ENCODE measurements at places on chromosomes 5 and 9.

DNA sequence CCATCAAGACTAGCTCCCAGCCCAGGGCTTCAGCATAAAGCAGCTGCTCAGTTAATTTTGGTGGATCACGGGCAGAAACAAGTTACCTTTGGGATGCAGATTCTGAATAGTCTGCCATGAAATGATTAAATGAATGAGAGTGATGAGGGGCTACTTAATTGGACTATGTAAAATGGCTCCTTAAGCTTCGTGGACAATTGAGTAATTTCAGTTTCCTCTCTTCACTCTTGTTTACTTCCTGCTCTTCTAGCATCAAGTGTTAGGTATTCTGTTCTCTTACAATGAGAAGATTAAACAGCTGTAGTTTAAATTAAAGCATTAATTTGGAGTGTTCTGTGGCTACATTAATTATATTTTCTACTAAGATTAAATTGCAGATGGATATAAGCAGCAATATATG is 28.1 kb downstream of the PIK3R1 start:
- DNase-seq: no peak

DNA sequence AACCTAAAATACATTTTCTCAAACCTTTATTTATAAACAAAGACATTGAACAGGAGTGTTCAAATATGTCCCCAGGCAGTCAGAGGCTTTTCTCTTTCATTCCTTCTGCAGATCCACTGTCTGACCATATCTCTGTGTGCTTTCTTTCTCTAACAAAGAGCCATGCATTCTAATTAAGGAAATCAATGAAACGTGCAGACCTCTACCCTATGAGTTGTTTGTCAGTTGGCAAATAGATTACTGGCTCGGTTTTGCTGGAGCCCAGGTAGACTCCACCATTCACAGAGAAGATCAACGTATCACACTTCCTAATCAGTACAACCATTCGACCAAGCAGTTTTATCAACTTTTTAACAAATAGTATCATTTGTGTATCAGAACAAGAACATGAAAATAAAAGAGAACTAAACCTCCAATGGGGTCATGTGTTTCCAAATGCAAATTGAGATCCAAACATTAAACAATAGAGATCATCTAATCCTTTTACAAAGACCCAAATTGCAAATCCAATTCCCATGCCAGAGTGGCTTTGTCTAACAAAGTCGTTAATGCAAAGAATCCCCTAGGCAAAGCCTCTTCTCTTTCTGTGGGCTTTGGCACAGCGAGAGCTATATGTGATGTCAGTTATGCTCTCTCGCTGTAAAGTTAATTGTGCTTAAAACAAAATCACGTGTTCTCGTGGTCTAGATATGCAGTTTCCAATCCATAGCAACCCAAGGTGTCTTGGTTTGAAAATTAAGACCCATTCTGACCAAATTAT is 16.8 kb downstream of the KLF4 start:
- DNase-seq: no peak

DNA sequence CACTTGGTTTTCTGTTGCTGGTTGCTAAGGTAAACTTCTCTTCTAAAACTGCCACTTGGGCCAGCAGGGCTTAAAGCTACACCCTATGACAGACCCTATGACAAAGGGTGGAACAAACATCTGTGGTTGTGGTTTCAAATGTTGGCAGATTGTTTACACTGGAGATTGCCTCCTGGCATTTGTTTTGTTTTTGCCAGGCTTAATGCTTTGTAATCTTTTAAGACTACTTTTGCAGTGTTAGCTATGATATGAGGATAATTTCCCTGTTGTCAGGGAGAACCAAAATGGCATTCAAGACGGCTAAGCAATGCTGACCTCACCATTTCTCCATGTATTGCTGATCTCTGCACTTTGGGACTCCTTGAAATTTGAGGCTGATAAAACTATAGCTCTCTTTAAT is 50.3 kb downstream of the MAMDC2 start:
- no peak for DNase-seq

DNA sequence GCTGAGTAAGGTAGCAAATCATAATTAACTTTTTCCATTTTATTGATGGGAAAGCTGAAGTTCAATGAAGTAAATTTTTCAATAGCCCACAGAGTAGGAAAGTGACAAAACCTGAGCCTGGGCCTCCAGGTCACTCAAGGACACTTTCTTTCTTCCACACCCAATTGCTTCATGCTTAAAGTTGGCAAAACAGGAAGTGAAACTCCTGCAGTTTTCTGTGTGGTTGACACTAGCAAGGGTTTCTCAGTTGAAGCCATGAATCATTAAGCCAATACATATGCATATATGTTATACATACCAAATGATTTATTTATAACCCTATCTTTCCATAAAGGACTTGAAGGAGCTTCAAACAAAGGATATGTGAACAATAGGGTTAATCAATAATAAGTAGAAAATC is 13.9 kb downstream of the TLR4 start:
- no peak for DNase-seq

DNA sequence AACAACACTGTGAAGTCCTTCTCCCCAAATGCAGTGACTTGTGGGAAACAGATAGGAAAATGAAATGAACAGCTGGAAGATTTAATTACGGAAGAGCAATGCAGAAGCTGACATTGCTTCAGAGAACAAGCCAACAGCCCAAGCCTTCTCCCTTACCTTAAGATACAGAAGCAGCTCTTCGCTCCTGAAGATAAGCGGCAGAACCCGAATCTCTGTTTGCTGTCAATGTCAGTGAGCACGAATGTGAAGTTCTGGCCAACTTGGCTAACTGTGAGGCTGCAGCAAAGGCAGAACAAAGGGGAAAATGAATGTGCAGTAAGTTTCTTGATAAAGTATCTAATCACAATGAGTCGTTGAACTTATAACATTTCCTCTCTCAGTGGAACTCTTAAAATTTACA is 172.4 kb downstream of the DENND1A start:
- no peak for DNase-seq

- no peak for DNase-seq
Measured at GRCh38 chr5:132274050-132274792, 16.7 kb downstream of the PDLIM4 start.

DNA sequence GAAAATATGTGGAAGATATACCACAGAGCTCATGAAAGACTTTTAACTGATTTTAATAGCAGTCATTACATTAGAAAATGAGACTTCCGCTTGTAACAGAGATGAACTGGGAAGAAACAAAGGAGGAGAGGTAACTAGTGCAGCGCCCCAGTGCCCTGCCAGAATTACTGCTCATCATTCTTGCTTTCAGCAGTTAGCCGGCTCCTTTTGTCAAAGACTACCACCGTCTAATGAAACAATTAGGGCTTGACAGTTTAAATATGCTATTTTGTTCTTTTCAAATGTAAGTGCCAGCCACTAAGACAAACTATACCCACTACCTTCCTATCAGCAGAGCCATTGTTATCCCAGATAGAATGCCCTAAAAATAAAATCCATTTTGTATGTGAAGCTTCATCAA is 328.4 kb downstream of the EFNA5 start:
- no peak for DNase-seq

GRCh38 chr9:81694541-81694940 is 5.2 kb upstream of the TLE1 start:
- DNase-seq: no peak

DNA sequence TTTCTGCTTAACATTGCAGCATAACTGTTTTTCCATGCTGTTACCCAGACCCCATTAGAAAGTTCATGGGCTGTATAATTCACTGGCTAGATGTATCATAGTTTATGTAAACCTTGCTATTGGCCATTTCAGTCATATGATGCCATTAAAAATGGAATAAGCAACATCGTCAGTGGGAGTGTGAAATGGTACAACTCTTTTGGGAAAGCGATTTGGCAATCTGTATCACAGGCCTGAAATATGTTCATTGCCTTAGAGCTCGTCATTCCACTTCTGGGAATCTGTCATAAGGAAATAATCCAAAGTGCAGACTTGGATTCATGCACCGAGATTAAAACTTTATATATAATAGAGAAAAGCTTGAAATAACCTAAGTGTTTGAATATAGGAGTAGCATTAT is 77.9 kb upstream of the KLF4 start:
- DNase-seq: no peak

GRCh38 chr5:37988454-37989046 is 148.7 kb upstream of the GDNF start:
- DNase-seq: no peak

DNA sequence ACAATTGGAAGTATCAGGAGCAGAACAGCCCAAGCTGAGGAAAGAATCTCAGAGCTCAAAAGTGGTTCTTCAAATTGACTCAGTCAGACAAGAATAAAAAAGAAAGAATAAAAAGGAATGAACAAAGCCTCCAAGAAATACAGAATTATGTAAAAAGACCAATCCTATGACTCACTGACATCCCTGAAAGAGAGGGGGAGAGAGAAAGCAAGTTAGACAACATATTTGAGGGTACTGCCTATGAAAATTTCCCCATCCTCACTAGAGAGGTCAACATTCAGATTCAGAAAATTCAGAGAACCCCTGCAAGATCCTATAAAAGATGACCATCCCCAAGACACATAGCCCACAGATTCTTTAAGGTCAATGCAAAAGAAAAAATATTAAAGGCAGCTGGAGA is 173.2 kb downstream of the ALDH1A1 start:
- DNase-seq: no peak

GRCh38 chr5:69416699-69417098 is 1.8 kb downstream of the MARVELD2 start:
- DNase-seq: no peak

DNA sequence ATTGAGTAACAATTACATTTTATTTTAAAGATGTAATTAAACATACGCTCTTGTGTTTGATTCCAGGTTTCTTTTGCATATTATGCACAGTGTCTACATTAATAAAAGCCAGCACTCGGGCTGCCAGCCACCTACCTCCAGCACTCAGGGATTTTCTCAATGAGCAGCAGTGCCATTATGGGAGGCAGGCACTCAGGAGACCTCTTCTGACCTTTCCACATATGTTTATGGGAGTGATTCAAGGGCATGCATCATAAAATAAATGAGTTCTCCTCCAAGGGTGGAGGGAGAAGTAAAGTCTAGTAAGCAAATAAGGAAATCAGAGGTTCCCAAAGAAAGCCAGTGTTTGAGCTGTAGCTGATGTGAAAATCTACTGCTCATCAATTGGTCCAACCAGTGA is 119.8 kb upstream of the IRX2 start:
- no peak for DNase-seq

DNA sequence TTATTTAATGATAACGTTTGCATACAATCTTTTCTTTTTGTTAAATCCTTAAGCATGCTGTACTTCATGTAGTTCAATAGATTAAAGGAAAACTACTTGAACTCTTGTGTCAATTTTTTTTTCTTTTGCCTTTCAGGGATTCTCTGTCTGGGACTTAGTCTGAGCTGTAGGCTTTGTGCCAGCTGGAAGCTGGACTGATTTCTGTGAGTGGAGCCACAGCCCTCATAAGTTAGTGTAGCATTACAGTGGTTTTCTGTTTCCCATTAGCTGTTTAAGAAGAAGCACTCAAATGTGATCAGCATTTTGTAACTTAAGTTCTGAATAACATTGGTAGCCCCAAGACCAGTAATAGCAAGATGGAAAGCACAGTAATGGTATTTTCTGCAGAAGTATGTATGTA is 330.6 kb upstream of the MEF2C start:
- DNase-seq: no peak

GRCh38 chr5:72474046-72474500 is 33.1 kb downstream of the ZNF366 start:
- DNase-seq: no peak

- DNase-seq: no peak
Measured at GRCh38 chr9:69798744-69799143, 21.9 kb upstream of the CFAP95 start.

DNA sequence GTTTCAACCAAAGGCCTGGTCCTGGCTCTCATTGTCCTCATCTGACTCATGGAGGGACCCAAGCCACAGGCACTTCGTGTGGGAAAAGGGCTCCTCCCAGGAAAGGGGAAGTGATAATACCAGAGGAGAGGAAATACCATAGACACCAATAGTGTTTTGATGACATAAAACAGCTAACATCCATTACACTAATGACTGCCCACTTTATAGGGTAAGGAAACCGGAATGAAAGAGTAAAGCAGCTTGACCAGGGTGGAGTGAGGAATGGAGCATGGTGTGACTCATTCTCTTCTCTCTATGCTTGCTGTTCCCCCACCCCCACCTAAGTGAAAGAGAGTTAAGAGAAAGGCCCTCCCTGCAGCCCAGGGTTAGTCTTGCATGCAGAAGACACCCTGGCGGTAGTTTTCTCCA is 67.4 kb upstream of the HRH2 start:
- DNase-seq: no peak

DNA sequence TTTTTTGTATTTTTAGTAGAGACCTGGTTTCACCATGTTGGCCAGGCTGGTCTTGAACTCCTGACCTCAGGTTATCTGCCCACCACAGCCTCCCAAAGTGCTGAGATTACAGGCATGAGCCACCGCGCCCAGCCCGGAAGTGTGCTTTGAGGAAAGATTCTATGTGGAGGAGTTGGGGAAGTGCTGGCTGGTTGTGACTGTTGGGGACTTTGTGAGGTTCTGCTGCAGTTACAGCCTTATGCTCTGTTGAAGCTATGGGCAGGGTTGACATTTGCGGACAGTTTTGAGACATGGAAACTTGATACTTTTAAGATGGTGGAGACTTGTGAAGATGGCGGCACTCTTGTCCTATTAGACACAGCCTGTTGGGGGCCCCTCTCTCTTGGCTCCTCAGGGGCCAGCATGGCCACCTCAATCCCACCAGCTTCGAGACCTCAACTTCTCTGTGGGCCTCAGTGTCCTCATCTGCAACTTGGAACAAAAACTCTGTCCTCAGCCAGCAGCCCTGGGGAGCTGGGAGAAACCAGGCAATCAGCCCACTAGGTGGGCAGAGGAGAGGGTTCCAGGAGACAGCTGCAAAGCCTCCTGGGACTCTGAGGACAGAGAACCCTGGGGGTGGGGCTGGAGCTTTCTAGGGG is 24.9 kb downstream of the C9orf50 start:
- no peak for DNase-seq

GRCh38 chr9:22124263-22125011 is 115.3 kb upstream of the CDKN2B start:
- DNase-seq: no peak

DNA sequence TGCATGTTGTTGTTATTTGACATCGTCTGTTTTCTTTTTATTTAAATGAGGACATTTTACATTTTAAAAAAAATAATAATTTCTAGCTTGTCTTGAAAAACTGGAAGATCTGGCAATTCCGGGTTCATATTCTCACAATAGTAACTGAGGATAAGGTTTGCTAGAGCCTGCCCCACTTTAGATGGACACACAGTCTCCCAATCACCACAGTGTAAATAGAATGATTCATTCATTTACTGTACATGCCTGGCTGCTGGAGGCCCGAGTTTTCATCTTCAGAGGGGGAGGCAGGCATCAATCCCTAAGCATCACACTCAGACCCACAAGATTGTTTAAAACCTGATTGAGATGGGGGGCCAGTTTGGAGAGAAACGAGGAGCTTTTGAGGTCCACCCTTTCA is 2039.7 kb upstream of the WWC1 start:
- no peak for DNase-seq

- no peak for DNase-seq
Measured at GRCh38 chr5:177377851-177378776, 6.1 kb upstream of the SLC34A1 start.

GRCh38 chr5:174760721-174761120 is 36.3 kb downstream of the MSX2 start:
- DNase-seq: no peak

- no peak for DNase-seq
Measured at GRCh38 chr5:33334829-33335228, 105.9 kb upstream of the TARS1 start.
